ENCODE measurements at places on chromosomes 4 and X.
A peak's percentile ranks its signal among the peaks of the same experiment; 100 is the strongest.

DNA sequence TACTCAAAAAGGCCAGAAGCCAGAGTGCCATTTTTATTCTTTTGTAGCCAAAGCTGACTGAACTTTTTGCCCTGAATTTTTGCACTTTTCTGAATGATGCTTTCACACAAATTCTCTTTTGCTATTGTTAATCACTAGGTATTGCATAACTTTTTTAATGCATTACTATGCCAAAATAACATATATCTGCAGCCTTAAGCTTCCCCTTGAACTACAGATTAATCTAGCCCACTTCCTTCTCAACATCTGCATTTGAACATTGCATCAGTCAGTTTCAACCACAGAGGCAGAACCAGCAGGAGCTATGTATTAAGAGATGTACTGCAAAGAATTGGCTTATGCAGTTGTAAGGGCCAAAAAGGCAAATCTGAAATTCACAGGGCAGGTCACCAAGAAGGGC is 197.6 kb upstream of the GYPA start:
- DNase-seq, result peak; percentile 53

- no peak for DNase-seq
Observed at GRCh38 chrX:136899221-136899620, 18.7 kb upstream of the RBMX start.

- DNase-seq, result peak; percentile 14
Observed at GRCh38 chrX:30570505-30570904, 7.1 kb downstream of the TASL start.

DNA sequence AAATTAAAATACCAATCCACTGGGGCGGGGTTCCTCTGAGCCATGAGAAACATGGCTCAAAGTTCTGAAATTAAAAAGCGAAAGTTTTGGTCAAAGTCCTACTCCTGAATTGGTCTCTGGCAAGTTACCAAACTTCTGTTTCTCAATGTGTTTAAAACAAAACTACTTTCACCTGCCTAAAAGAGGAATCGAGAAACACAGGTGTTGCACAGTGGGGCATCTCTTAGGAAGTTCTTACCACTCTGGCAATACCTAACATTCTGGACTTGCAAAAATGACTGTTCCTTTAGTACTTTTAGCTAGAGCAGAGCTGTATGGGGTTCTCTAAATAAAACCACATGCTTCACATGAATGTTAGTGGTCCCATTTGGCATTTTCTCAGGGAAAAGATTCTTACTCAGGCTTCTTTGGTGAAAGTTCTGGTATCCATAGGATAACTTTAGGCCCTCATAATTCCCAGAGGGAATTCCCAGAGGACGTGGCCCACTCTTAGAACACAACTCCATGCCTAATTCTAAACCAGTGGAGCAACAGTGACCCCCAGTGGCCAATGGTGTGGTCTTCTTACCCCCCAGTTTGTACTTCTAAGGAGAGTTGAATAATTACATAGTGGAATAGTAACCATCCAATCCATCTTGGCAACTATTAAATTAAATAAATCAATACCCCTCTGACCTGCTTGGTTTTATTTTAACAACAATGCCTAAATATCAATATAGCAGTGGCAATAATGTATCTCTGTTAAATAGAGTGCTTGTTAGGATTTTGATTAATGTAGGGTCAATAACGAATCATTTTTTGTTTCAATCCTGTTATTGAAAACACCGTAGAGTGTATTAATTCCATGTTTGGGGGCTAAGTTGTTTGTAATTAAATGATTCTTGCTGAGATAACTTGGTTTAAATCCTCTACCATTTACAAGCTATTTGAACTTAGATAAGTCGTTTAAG is 21.9 kb downstream of the BMP3 start:
- peak; percentile 86 for DNase-seq

DNA sequence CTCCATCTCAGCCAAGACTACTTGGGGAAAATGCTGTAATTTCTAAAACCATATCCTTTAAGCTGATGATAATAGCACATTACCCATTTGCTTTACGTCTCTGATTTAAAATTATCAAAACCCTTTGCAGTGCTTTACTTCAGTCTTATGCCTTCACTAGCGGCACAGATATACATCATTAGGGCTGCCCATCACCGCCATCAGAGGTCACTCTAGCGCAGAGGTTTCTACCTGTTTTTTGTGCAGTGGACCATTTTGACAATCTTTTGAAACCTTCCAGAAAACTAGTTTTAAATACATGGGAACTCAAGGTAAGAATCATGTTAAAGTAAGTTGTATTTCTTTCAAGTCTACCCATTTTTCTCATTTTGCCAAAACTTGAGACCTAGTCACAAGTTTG is 592.5 kb downstream of the PPARGC1A start:
- DNase-seq, result no peak

- peak; percentile 65 for DNase-seq
Observed at GRCh38 chr4:86092684-86093083, 267.2 kb downstream of the MAPK10 start.

GRCh38 chrX:69564665-69565064 is 51.2 kb upstream of the EDA start:
- no peak for DNase-seq

Measured in fibroblast of skin of scalp (primary cell).